Tibial nerve (tissue), 4 donors: ENCODE measurements at places on chromosomes 16 and 17. TPM values are rescaled to one million over a fixed set of nuclear protein-coding genes. Genes with fewer than 3 reads are reported as not detected.
A peak's percentile ranks its signal among the peaks of the same experiment; 100 is the strongest.

Gene PRR35
- total RNA-seq: not detected

Gene WDR90
- 64.5 TPM for total RNA-seq

Gene SLC6A4
- 2.0 TPM for total RNA-seq

Gene SEPTIN1
- 4.8 TPM for total RNA-seq

Gene OTOP2
- total RNA-seq: not detected

Gene VTN
- 1.7 TPM for total RNA-seq

DNA sequence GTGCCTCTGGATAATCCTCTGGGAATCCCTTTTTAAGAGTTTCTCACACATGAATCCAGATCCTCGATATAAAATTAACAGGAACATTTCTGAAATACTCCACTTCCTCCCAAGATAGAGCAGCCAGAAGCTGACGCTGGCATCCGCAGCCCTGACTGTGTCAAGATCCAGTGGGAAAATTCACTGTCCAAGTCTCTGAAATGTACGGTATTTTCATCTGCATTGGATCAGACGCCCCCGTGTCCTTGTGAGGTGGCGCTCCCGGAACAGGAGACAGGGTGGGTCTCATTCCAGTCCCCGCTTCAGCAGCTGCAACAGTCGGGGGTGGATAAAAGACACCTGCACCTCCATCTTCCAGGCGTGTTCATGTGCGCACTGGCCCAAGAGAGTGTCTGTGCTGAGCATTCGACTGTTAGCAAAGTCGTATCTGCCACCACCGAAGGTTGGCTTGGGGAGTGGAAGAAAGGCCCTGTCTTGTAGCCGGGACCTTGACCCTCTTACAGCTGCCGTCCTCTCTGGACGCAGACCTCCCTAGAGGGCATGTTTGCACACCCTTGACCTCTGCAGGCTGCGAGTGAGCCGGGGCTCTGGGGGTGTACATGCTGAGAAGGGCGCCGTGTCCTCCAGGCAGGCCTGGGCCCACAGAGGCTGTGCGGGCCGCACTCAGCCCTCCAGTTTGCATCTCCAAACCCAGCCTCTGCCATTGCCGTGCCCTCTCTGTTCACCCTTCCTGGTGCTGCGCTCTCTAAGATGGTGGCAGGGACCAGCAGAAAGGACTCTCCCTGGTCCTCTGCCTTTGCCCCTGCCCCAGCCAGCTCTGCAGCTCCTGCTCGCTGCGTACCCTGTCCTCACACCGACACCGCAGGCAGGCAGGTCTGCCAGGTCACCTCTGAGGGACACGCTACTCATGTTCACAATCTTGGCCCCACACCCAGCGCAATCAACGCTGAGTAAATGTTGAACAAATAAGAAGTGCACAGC lies 72.0 kb upstream of the CHMP6 start:
- no peaks in the 10 kb centered on the region for H3K27me3 ChIP-seq

GRCh38 chr16:66605979-66606751 lies 1.7 kb downstream of the CMTM3 start:
- H3K4me3 ChIP-seq: peak overlapping the region; percentile 84
- peaks cover 24% of the 10 kb centered on the region for H3K36me3 ChIP-seq
- no peak for DNase-seq

DNA sequence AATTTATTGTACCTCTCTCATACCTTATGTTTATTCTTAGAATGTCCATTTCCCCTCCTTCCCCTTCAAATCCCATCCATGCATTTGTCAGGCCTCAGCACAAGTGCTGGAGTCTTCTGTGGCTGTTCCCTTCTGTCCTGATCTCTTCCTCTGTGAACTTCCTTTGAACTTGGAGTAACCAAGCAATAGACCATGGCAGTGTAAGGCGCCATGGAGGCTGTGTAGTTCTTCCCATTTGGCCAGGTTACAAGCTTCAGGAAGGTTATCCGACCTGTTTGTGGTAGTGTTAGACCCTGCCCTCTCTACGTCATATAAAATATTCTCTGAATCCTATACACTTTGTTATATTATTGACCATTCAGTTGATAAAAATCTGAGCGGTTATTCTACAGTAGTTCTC lies 28.6 kb downstream of the MAP2K6 start:
- H3K36me3 ChIP-seq: no peaks in the 10 kb centered on the region
- no peak for DNase-seq
- H3K4me1 ChIP-seq: peaks cover 5% of the 10 kb centered on the region
- no peak overlapping the region for H3K27ac ChIP-seq
- no peak overlapping the region for H3K4me3 ChIP-seq

DNA sequence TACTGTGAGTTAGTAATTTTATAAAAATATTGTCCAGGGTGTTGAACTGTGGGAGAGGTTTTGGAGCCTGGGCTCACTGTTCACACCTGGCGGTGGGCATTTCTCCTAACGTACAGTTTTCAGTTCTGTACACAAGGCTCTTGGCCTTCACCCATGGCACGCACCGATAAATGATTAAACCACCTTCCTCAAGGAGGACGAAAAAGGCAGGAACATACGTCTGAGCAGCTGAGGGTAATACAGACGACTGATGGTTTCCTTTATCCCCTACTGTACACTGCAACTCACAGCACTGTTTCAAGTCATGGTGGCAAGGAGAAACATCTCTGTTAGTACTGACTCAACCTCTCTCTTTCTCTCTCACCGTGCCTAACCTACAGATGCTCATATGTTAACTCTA lies 1.4 kb upstream of the ST6GALNAC1 start:
- no peaks in the 10 kb centered on the region for H3K36me3 ChIP-seq
- no peak overlapping the region for H3K27ac ChIP-seq
- H3K27me3 ChIP-seq: no peaks in the 10 kb centered on the region
- no peaks in the 10 kb centered on the region for H3K4me1 ChIP-seq

DNA sequence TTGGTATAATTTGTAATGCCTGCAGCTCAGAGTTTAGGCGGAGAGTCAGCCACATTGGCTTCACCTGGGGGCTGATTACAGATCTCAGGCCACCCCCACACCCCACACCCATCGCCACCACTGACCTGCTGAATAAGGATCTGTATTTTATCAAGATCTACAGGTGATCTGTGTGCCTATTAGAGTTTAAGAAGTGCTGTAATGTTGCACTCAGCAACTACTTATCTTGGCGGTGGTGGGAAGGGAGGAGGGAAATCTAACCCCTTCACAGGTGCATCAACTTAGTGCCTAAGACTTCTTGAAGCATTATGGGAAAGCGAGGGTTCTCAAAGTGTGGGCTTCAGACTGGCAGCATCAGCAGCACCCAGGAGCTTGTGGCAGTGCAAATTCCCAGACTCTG lies 17.5 kb upstream of the KRT20 start:
- H3K36me3 ChIP-seq: no peaks in the 10 kb centered on the region
- no peak overlapping the region for H3K4me3 ChIP-seq
- no peak for DNase-seq
- no peak overlapping the region for H3K27ac ChIP-seq
- H3K27me3 ChIP-seq: no peaks in the 10 kb centered on the region

- no peaks in the 10 kb centered on the region for H3K36me3 ChIP-seq
- no peak overlapping the region for H3K27ac ChIP-seq
- no peak overlapping the region for H3K4me3 ChIP-seq
- no peaks in the 10 kb centered on the region for H3K27me3 ChIP-seq
Observed at GRCh38 chr17:34784526-34784925, 176.7 kb downstream of the CCT6B start.
